ENCODE measurements at places on chromosomes 1 and 21. TPM values are rescaled to one million over a fixed set of nuclear protein-coding genes. Genes with fewer than 3 reads are reported as not detected.
A peak's percentile ranks its signal among the peaks of the same experiment; 100 is the strongest.

F11R gene
- 10.7 TPM for total RNA-seq

TEDDM1 gene
- total RNA-seq: not detected

RPE65 gene
- total RNA-seq: not detected

PAQR6 gene
- 1.2 TPM for total RNA-seq

CYYR1 gene
- 18.9 TPM for total RNA-seq

PGLYRP4 gene
- total RNA-seq: not detected

SYTL1 gene
- total RNA-seq: 0.76 TPM

GFI1 gene
- 0.22 TPM for total RNA-seq

PLA2G4A gene
- total RNA-seq: 2.1 TPM

- H3K4me1 ChIP-seq: peaks cover 19% of the 10 kb centered on the region
- no peak for DNase-seq
- H3K27ac ChIP-seq: no peak overlapping the region
- no peaks in the 10 kb centered on the region for H3K36me3 ChIP-seq
- H3K27me3 ChIP-seq: peaks cover 1% of the 10 kb centered on the region
These were observed 3.1 kb upstream of the ADGRB2 start for GRCh38 chr1:31767225-31767624.

DNA sequence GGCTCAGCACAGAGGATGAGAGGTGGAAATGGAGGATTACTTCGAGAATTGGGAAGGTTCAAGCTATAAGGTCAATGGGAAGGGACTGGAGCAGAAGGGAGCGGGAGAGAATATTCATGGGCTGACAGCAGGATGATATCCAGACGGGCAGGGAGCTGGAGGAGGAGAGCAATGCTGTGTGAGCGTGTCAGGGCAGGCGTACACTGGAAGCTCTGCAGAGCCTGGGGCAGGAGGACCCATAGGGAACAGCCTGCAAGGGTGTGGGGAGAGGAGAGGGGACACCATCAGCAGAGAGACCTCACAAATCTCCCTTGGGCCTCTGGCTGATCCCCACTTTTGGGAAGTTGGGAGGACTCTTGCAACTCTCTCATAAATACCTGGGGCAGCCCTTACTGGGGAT is 13.7 kb downstream of the CSF1 start:
- no peaks in the 10 kb centered on the region for H3K27me3 ChIP-seq
- peaks cover 29% of the 10 kb centered on the region for H3K4me1 ChIP-seq
- H3K4me3 ChIP-seq: no peak overlapping the region
- H3K36me3 ChIP-seq: peaks cover 68% of the 10 kb centered on the region

- H3K4me1 ChIP-seq: no peaks in the 10 kb centered on the region
- no peaks in the 10 kb centered on the region for H3K36me3 ChIP-seq
- no peak overlapping the region for H3K27ac ChIP-seq
- H3K27me3 ChIP-seq: no peaks in the 10 kb centered on the region
These were observed 224.0 kb downstream of the PTBP2 start for GRCh38 chr1:96945509-96946084.

GRCh38 chr1:243758647-243759046 is 91.4 kb downstream of the AKT3 start:
- H3K27me3 ChIP-seq: no peaks in the 10 kb centered on the region
- no peak overlapping the region for H3K27ac ChIP-seq
- no peak overlapping the region for H3K4me3 ChIP-seq

DNA sequence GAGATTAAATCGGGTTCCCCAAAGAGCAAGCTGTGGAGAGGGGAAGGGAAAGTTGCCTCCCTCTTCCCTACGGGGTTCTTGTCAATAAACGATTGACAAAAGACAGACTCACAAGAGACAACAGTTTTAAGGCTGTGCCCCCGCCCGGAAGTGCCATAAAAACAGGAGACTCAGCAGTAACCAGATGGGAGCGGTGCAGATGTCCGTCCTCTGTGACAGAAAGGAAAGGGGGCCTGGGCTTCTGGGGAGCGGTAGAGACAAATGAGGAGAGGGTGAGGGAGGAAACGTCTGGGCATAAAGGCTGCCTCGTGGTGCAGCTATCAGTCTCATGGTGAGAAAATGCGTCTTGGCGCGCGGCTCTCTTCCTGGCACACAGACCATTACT is 5.9 kb downstream of the TP73 start:
- no peak overlapping the region for H3K27ac ChIP-seq
- peaks cover 15% of the 10 kb centered on the region for H3K27me3 ChIP-seq
- H3K4me3 ChIP-seq: no peak overlapping the region
- DNase-seq: no peak

- no peak overlapping the region for H3K4me3 ChIP-seq
- H3K27ac ChIP-seq: no peak overlapping the region
- no peaks in the 10 kb centered on the region for H3K4me1 ChIP-seq
- no peaks in the 10 kb centered on the region for H3K27me3 ChIP-seq
- no peak for DNase-seq
These were observed 116.0 kb downstream of the ATP6V1G3 start for GRCh38 chr1:198424441-198424840.

GRCh38 chr1:13769830-13770229 is 69.8 kb downstream of the PRDM2 start:
- H3K4me1 ChIP-seq: peaks cover 13% of the 10 kb centered on the region
- no peak for DNase-seq
- H3K4me3 ChIP-seq: no peak overlapping the region
- peaks cover 27% of the 10 kb centered on the region for H3K36me3 ChIP-seq

GRCh38 chr1:152035539-152036266 is 1.1 kb downstream of the S100A11 start:
- DNase-seq: peak; percentile 16
- H3K4me1 ChIP-seq: no peaks in the 10 kb centered on the region

GRCh38 chr1:202568410-202568809 is 141.8 kb downstream of the SYT2 start:
- no peak for DNase-seq
- no peaks in the 10 kb centered on the region for H3K36me3 ChIP-seq
- H3K27me3 ChIP-seq: no peaks in the 10 kb centered on the region
- H3K4me1 ChIP-seq: peaks cover 15% of the 10 kb centered on the region
- peak overlapping the region; percentile 60 for H3K27ac ChIP-seq

- peaks cover 71% of the 10 kb centered on the region for H3K4me1 ChIP-seq
- H3K4me3 ChIP-seq: no peak overlapping the region
- no peaks in the 10 kb centered on the region for H3K27me3 ChIP-seq
- H3K27ac ChIP-seq: peak overlapping the region; percentile 77
- no peak for DNase-seq
- no peaks in the 10 kb centered on the region for H3K36me3 ChIP-seq
These were observed 14.7 kb downstream of the NAV1 start for GRCh38 chr1:201553496-201554189.

DNA sequence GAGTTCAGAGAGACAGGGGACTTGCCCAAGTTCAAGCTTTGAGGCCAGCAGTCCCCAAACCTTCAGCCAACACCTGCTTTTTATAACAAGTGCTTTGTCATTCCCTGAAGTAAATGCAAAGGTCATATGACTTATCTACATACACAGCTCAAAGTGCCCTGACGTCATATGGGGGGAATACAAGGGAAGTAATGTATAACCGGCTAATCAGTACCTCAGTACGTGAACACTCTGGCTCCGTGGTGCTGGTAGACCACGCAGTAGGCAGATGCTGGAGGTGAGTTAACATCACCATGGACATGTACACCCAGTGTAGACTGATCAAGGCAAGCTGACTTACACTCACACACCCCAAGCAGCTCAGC is 60.0 kb downstream of the BACE2 start:
- no peaks in the 10 kb centered on the region for H3K36me3 ChIP-seq
- no peak overlapping the region for H3K27ac ChIP-seq
- no peak overlapping the region for H3K4me3 ChIP-seq
- no peak for DNase-seq

DNA sequence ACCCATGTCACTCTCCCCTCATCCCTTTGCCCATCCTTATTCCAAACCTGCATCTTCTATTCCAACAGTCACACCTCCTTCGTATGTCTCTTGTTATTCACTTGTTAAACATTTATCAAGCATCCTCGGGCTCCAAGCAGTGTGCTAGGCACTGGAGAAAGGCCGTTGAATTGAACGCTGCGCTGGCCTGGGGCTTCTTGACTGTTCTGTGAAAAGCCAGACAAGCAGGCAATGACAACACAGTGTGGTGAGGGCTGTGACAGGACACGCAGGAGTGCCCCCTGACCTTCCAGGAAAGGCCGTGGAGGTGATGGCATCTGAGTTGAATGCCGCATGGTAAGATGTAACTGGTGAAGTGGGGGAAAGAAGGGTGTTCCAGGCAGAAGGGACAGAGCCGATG is 19.2 kb downstream of the ETV3 start:
- H3K27ac ChIP-seq: no peak overlapping the region
- no peak overlapping the region for H3K4me3 ChIP-seq
- peaks cover 4% of the 10 kb centered on the region for H3K27me3 ChIP-seq
- no peaks in the 10 kb centered on the region for H3K4me1 ChIP-seq
- no peak for DNase-seq

- H3K27me3 ChIP-seq: no peaks in the 10 kb centered on the region
- H3K4me3 ChIP-seq: no peak overlapping the region
- peaks cover 52% of the 10 kb centered on the region for H3K4me1 ChIP-seq
- H3K27ac ChIP-seq: no peak overlapping the region
- no peaks in the 10 kb centered on the region for H3K36me3 ChIP-seq
- DNase-seq: no peak
These were observed 30.0 kb downstream of the PPP2R5A start for GRCh38 chr1:212315184-212315583.

DNA sequence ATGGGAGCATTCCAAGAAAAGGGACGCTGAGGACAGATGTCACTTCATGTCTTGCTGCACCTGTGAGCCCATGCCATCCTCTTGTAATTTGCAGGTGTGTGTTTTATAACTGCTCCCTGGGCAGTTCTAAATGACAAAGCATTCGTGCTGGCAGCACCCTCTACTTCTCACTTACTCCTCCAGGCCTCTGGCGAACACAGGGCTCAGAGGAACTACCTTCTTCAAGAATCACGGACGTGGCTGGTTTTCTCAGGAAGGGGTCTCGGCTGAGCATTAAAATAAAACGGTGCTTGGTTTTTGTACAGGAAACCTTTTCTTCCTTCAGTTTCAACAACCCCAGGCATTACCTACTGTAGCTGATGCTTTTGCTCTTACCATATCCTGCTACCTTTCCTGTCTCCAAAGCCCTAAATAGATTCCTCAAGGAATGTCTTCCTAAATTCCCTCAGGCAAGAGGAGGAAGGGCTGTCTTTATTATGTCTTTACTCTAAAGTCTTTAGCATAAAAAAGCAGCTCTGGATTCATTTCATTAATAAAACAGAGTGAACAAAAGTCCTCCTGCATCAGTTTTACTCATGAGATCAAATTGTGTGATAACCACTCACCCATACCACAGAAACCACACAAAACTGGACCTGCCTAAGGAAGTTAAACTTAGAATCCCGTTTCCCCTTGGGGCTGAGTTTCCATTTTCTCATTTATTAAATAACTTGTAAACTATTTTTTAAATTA is 79.0 kb upstream of the MAP10 start:
- no peaks in the 10 kb centered on the region for H3K36me3 ChIP-seq
- H3K4me1 ChIP-seq: no peaks in the 10 kb centered on the region
- no peak overlapping the region for H3K4me3 ChIP-seq
- H3K27me3 ChIP-seq: no peaks in the 10 kb centered on the region

GRCh38 chr1:183506561-183506960 is 34.3 kb downstream of the SMG7 start:
- no peak overlapping the region for H3K27ac ChIP-seq
- no peaks in the 10 kb centered on the region for H3K4me1 ChIP-seq
- DNase-seq: no peak
- H3K27me3 ChIP-seq: no peaks in the 10 kb centered on the region
- H3K36me3 ChIP-seq: no peaks in the 10 kb centered on the region

- no peaks in the 10 kb centered on the region for H3K36me3 ChIP-seq
- H3K4me3 ChIP-seq: peak overlapping the region; percentile 4
- peaks cover 24% of the 10 kb centered on the region for H3K4me1 ChIP-seq
- peak overlapping the region; percentile 61 for H3K27ac ChIP-seq
These were observed 7.3 kb downstream of the OVAAL start for GRCh38 chr1:180566026-180566425.

DNA sequence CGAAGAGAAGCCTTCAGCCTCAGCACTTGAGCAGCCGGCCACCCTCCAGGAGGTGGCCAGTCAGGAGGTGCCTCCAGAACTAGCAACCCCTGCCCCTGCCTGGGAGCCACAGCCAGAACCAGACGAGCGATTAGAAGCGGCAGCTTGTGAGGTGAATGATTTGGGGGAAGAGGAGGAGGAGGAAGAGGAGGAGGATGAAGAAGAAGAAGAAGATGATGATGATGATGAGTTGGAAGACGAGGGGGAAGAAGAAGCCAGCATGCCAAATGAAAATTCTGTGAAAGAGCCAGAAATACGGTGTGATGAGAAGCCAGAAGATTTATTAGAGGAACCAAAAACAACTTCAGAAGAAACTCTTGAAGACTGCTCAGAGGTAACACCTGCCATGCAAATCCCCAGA is 78.4 kb downstream of the PRDM2 start:
- H3K27ac ChIP-seq: no peak overlapping the region
- H3K4me1 ChIP-seq: no peaks in the 10 kb centered on the region
- H3K36me3 ChIP-seq: peaks cover 95% of the 10 kb centered on the region
- H3K27me3 ChIP-seq: no peaks in the 10 kb centered on the region
- no peak overlapping the region for H3K4me3 ChIP-seq

- H3K27me3 ChIP-seq: no peaks in the 10 kb centered on the region
- no peaks in the 10 kb centered on the region for H3K4me1 ChIP-seq
- H3K36me3 ChIP-seq: no peaks in the 10 kb centered on the region
- no peak for DNase-seq
- H3K27ac ChIP-seq: no peak overlapping the region
These were observed 215.1 kb downstream of the ST6GALNAC3 start for GRCh38 chr1:76289692-76290091.

DNA sequence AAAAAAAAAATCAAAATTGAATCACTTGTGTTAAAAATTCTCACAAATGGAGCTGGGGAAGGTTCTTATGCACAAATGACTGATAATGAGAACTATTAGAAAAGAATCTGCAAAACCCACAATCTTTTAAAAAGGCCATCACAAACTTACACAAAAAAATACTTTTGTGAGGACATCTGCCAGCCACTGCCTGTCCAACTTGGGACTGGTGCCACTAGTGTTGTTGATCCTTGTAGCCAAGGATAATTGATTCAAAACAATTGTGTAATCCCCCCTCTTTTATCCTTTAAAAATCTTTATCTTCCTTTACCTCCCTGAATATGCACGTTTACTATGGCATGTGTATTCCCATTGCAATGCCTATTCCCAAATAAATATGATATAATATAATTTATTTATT is 39.2 kb upstream of the THEM4 start:
- DNase-seq: no peak
- H3K4me3 ChIP-seq: no peak overlapping the region
- H3K36me3 ChIP-seq: no peaks in the 10 kb centered on the region
- no peaks in the 10 kb centered on the region for H3K27me3 ChIP-seq

DNA sequence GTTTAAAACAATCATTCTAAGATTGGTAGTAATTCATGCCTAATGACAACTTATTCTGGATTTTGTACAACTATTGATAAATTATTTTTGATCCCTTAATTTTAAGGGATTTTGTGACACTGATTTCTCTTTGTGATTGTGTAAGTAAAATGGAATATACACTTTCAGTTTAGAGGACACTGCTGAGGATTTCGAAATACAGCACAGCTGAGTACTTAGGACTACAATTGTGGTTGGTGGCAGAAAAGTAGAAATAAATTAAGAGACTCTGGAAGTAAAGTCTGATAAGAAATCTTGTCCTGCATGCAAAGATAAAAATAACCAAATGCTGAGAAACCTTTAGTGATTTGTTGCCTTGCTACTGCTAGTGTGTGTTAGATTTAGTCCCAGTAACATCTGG is 40.0 kb downstream of the TYW3 start:
- H3K27ac ChIP-seq: no peak overlapping the region
- H3K36me3 ChIP-seq: no peaks in the 10 kb centered on the region
- DNase-seq: no peak
- no peaks in the 10 kb centered on the region for H3K4me1 ChIP-seq

Data from heart right ventricle (tissue), 16 donors.